ENCODE measurements at places on chromosomes 2 and 18. TPM values are rescaled to one million over a fixed set of nuclear protein-coding genes. Genes with fewer than 3 reads are reported as not detected.

Gene IL1B
- polyA plus RNA-seq = 5.9 TPM

DNA sequence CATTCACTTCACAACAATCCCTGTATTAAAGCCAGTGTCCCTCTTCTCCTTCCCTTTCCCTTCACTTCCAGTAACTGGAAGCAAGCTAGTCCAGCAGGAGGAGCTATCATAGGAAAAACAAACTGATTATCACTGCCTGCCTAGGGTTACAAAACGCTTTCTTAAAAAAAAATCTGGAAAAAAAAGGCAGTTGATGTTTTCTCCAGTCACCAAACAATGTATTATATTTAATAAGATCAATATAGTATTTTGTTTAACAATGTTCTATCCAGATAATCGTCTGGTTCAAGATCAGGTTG lies 78.8 kb upstream of the ITGB6 start:
- no peak for DNase-seq

Gene DLX2
- 0.32 TPM for polyA plus RNA-seq

GRCh38 chr2:181949047-181949446 lies 36.6 kb upstream of the PPP1R1C start:
- no peak for DNase-seq

Gene AFTPH
- polyA plus RNA-seq = 35.1 TPM

DNA sequence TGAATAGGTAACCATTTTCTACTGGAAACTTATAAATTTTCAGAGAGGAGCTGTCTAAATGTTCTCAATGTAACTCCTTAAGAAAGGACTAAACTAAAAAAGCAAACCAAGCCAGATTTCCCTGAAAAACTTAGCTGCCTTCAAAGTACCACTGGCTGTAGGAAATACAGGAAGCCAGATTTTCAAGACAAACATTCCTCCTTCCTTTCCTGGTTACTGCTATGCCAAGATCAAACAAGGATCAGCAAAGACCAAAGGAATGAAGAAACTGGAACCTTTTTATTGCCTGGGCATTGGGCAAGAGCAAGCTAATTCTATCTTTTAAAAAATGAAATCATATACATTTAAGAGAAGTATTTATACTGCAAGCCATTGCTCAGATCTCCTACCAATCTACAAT lies 212.7 kb downstream of the DYM start:
- DNase-seq = no peak

DNA sequence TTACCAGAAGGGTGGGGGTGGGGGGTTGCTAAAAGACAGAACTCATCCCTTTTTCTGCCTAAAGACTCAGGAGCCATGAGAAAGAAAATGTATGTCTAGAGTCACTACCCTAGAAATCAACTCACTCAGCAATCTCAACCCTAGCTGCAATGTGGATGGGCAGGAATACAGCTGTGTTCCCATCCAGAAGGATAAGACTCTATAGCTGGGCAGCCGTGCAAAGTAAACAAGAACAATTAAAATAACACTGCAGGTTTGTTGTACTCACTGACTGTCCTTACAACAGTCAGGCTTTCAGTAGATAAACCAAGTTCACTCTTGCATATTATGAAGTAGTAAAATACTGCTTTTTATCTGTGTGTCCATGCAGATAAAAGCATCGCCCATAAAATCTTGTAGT lies 74.0 kb downstream of the ESCO1 start:
- DNase-seq = no peak

DNA sequence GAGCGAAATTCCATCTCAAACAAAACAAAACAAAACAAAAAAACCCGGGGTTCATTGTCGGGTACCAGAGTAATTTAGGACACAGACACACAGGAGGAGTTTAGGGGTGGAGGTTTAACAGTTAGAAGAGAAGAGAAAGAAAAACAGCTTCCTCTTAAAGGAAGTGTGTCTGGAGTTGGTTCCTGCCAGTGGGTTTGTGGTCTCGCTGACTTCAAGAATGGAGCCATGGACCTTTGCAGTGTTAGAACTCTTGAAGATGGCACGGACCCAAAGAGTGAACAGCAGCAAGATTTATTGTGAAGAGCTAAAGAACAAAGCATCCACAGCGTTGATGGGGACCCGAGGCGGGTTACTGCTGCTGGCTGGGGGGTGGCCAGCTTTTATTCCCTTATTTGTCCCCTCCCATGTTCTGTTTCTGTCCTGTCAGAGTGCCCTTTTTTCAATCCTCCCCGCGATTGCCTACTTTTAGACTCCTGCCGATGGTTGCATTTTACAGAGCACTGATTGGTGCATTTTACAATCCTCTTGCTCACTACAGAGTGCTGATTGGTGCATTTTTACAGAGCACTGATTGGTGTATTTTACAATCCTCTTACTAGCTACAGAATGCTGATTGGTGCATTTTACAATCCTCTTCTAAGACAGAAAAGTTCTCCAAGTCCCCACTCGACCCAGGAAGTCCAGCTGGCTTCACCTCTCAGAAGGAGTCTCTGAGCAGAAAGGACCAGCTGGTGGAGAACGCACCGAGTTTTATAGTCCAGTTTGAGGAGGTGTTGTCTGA lies 28.7 kb upstream of the ATP8B1 start:
- DNase-seq = no peak

- DNase-seq = no peak
Measured at GRCh38 chr2:161486111-161486510, 70.0 kb downstream of the TBR1 start.

Gene MYO5B
- polyA plus RNA-seq = 1.6 TPM

DNA sequence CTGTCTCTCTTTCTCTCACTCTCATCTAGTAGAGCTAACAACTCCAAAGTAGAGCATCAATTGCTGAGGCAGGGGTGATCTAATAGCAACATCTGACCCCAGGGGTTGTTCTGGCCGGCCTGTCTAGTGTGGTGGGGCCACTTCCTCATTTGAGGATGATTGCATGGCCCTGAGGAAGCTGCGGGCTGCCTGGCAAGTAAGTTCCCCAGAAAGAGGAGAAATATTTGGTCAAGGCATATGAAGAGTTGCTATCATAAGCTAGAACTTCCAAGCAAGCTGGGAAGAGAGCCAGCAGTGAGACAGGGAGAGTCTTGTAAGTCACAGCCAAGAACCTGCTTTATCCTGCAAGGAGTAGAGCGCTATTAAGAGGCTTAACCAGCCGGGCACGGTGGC lies 50.8 kb upstream of the TMEM87B start:
- DNase-seq = peak; percentile 56

DNA sequence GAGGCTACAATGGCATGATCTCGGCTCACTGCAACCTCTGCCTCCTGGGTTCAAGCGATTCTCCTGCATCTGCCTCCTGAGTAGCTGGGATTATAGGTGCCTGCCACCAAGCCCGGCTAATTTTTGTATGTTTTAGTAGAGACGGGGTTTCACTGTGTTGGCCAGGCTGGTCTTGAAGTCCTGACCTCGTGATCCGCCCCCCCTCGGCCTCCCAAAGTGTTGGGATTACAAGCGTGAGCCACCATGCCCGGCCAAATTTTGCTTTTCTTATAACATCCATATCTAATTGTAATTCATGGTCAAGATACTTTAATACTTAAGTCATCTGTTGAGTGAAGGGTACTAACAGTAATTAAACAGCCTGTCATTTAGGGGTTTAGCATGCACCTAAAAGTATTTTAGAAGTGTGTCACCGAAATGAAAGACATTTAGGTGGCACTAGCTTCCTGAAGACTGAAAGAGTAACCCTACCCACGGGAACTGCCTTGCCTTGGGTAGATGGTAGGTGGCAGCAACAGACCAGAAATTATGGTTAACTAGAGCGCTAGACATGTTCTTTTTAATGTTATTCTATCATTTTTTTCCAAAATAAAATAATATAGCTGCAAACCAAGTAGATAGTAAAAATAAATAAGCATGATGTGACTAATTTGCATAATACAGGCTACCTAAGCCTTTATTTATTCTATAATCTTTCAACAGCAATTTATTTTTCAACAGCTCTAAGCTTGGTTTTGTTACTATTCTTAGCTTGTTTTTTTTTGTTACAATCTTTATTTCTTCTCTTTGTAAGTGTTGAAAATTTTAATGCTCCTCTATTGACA lies 8.6 kb upstream of the ACYP2 start:
- peak; percentile 48 for DNase-seq

DNA sequence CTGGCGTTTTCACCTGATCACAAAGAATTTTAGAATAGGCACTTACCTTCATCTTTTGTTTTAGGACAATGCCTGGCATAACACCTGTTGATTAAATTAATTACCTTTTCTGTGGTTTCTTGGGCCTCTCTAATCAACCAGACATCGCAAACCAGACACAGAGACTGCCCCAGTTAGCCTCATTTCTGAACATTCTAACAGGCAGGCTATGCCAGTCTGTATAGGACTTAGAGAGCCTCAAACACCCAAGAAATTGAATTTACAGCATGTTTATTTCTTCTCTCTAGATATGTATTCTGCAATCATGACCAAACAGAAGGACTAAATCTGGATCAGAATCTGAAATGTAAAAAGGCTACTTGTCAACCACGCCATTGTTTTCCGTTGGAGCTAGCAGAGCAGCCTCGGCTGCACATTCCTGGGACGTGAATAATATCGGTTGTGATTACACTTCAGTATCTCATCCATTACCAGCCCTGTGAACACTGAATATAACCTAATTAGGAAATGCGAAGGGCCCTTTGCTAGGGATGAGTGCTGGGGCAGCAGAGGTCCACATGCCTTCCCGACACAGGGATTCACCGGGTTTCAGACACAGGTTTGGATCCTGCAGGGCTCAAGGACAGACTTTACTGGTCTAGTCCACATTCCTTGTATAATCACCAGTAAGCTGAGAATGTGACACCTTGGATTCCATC lies 17.5 kb upstream of the CDC42EP3 start:
- DNase-seq = peak; percentile 23

DNA sequence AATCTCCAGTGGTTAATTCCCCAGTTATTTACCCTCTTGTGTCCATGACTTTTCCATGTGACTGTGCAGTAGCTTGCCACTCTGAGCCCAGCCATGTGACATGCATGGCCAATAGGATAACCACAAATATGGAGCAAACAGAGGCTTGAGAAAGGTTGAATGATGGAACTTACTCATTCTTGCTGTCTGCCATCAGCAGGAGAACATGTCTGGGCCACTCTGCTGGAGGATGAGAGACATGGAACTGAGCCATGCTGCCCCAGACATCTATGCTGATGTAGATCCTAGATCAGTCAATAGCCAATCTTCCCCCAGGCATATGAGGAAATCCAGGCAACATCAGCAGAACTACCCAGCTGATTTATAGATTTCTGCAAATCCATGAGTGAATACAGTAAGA lies 992.3 kb upstream of the FANCL start:
- no peak for DNase-seq

Gene KIAA2012
- polyA plus RNA-seq = 0.09 TPM

DNA sequence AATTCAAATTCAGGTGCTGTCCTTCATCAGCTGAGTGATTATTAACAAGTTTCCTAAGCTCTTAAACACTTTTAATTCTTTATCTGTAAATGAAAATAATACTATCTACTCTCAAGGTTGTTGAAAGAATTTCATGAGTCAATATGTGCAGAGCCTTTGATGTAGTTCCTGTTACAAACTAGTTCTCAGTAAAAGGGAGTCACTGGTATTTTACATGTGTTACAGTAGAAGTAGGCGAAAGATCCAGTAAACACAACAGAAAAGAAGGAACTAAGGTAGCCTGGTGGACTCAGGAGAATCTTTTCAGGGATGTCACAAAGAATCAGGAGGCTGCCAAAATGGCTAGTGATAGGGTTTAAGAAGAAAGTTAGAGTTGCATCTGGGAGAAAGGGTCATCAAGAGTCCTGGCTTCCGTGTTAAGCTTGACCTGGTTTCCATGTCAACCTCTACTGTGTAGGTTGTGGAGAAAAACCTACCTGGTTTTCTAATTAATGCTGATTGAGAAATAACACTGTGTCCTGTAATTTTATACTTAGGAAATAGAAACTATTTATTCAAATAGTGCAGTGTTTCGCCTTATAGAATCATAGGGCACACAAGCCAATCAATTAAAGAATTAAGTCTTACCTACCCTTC lies 58.3 kb upstream of the TRIB2 start:
- DNase-seq = no peak

DNA sequence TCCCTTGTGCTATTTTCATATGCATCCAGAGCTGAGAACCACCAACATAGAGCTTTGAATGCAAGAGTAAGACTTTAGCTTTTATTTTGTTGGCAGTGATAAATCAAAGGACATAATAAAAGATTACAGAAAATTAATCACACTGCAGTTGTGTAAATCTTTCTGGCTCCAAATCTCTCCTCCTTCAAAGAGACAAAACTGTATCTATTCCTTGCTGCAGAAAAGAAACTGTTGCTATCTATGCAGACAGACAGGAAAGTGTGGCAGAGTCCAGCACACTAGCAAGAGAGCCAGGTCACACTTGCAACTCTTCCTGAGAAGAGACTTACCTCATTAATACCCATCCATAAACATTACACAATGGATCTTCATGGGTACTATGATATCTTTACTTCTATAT lies 57.5 kb downstream of the DTNB start:
- no peak for DNase-seq

Gene CABYR
- 3.2 TPM for polyA plus RNA-seq

Gene MDH1B
- polyA plus RNA-seq = 3.1 TPM

DNA sequence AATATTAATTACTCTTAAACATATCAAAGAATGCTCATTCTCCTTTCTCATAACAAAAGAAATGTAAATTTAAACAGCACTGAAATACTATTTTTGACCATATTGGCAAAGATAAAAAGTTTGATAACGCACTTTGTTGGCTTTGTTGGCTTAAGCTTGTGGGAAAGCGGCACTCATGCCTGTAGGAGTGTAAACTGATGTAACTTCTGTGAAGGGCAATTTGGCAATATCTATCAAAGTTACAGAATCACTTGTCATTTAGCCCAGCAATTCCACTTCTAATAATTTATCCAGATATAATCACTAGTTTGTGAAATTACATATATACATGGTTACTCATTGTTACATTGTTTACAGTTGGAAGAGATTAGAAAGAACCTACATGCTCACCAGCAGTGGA lies 311.8 kb upstream of the STON1 start:
- no peak for DNase-seq

DNA sequence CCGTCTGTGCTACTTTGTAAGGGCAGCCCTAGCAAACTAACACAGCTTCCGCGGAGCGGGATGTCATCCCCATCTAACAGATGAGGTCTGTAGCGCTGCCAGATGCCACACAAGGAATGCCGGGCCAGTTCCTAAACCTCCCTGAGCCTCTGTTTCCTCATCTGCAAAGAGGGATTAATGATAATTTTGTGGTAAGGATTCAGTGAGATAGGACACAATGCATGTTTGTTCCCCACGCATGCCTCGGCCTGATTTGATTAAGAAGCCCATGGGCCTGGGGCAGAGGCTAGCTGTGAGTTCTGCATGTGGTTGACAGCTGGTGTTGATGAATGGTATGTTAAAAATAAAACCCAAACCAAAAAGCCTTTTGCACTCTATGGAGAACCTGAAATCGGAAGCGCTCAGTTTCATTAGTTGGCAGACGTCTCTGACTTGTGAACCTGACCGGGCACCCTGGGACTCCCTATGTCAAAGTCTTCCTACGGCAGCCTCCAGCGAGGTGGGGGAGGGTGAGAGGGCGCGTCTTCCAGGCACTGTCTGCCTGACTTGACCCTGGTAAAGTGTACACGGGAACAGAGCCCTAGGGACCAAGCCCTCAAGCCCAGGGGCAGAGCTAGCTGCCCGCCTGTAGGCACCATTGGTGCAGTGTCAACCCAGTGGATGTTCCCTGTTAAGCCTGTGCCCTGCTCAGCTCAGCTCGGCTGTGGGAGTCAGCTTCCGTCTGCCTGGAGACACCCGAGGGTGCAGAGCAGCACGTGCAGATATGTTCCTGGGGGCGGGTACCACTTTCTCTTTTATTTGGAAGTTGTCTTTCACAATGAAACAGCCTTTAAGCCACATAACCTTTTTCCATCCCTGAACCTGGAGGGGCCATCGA lies 14.8 kb upstream of the INHBB start:
- DNase-seq = no peak

GRCh38 chr2:105691947-105692390 lies 52.7 kb upstream of the NCK2 start:
- no peak for DNase-seq

Gene COLEC11
- 16.8 TPM for polyA plus RNA-seq

Measured in adrenal gland (tissue), 19 donors.